ENCODE measurements at places on chromosomes 12 and 14.

DNA sequence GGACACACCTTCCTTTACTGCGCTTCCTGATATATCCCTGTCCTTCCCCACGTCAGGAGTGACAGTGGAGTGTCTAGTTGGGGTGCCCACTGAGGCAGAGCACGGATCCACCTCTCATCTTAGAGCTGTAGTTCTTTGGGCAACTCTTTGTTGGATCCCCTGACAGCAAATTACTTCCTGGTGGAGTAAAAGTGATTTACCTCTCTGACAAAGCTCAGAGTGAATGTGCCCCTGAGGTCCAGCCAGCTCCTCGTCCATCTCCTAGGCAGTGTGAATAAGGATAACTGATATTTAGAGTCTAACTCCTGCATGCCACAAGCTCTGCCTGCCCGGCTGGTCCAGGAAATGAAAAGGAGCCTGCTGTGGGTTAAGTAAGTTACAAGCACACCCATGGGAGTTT is 16.0 kb downstream of the AHSA1 start:
- DNase-seq: no peak

DNA sequence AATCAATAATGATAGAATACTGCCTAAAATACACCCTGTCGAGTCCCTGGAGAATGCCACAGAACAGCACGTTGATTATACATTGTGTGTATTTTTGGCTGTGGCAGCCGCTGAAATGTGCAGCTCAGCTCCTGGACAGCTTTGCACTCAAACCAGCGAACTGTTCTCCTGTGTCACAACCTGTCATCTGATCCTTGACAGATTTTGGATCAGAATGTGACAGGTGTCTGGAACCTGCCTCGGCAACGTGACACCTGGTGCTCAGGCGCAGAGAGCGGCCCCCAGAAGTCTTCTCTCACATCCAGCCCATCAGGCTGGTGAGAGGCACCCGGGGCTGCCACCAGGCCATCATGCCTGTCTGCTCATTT is 19.3 kb downstream of the MVK start:
- no peak for DNase-seq

DNA sequence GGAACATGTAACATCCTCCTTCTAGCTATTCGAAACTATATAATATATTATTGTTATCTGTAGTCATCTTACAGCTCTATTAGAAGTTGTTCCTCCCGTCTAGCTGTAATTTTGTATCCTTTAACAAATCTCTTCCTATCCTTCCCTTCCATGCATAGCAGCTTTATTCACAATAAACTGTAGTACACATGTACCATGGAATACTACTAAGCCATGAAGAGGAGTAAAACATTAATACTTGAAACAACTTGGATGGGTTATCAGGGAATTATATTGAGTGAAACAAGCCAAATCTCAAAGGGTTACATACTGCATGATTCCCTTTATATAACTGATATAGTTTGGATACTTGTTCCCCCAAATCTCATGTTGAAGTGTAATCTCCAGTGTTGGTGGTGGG is 33.9 kb upstream of the STK38L start:
- DNase-seq: no peak

GRCh38 chr12:124388679-124389137 is 93.8 kb downstream of the RFLNA start:
- DNase-seq: peak; percentile 87

GRCh38 chr12:111150921-111151840 is 217.7 kb downstream of the PHETA1 start:
- DNase-seq: peak; percentile 8

GRCh38 chr14:55979781-55980180 is 138.4 kb upstream of the PELI2 start:
- DNase-seq: no peak

DNA sequence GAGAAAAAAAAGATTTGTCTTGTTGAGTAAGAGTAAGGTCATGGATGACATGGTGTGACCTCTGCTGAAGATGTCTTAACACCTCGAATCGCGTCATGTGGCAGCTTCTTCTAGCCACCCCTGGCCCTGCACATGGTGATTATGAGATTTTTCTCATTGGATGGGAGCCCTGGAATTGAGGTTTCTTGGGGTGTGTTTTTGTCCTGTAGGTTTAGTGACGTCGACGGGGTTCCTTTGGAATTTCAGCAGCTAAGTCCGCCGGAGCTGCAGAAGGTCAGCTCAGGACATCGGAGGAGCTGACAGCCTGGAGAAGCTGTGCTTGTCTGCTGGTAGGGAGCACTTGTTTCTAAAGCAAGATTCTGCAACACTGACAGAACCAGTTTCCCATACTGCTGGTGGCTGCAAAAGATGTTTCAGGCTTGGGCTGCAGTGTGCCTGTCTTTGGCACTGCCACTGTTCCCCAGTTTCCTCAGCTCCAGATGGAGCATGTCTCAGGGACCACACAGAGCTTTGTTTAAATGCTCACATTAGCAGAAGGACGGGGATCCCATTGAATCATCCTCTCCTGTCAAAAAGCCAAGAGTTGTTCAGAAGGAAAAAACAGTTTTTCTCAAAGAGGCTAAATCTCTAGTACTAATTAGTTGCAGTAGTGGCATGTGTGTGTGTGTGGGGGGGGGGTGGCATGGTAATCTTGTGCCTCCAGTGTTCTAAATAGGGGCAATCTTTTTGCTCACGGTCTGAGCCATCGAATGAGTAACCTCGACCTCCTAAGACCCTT is 5.2 kb upstream of the FOS start:
- DNase-seq: no peak

GRCh38 chr14:94555991-94556390 is 5.3 kb upstream of the SERPINA4 start:
- DNase-seq: no peak

Measured in putamen (tissue), 1 donor.